Posterior cingulate gyrus (tissue), 11 donors: ENCODE measurements at places on chromosomes 5 and 9.

DNA sequence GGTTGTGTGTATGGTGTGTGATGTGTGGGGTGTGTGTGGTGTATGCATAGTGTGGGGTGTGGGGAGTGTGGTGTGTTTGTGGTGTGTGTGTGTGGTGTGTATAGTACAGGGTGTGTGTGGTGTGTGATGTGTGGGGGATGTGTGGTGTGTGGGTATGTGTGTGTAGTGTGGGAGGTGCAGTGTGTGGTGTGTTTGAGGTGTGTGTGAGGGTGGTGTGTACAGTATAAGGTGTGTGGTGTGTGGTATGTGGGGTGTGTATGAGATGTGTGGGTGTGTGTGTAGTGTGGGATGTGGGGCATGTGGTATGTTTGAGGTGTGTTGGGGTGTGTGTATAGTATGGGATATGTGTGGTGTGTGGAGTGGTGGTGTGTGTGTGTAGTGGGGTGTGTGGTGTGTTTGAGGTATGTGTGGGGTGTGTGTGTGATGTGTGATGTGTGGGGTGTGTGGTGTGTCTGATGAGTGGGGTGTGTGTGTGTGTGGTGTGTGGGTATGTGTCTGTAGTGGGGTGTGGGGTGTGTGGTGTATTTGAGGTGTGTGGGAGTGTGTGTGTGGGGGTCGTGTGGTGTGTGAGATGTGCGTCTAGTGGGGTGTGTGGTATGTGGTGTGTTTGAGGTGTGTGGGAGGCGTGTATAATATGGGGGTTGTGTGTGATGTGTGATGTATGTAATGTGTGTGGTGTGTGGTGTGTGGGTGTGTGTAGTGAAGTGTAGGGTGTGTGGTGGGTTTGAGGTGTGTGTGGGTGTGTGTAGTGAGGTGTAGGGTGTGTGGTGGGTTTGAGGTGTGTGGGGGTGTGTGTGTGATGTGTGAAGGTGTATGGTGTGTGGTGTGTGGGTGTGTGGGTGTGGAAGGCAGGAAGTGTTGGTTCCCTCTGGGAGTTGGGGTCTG is 8.6 kb downstream of the ECSCR start:
- DNase-seq, result no peak

- DNase-seq, result no peak
Measured at GRCh38 chr9:136098844-136099243, 3.8 kb upstream of the NACC2 start.

- no peak for DNase-seq
Measured at GRCh38 chr9:21399956-21400355, 9.0 kb upstream of the IFNA8 start.

GRCh38 chr9:32867601-32868204 is 84.4 kb downstream of the TMEM215 start:
- DNase-seq, result no peak

GRCh38 chr9:136107155-136107952 is 11.3 kb downstream of the TMEM250 start:
- DNase-seq, result no peak

- DNase-seq, result no peak
Measured at GRCh38 chr5:4244306-4244705, 648.7 kb downstream of the IRX1 start.

DNA sequence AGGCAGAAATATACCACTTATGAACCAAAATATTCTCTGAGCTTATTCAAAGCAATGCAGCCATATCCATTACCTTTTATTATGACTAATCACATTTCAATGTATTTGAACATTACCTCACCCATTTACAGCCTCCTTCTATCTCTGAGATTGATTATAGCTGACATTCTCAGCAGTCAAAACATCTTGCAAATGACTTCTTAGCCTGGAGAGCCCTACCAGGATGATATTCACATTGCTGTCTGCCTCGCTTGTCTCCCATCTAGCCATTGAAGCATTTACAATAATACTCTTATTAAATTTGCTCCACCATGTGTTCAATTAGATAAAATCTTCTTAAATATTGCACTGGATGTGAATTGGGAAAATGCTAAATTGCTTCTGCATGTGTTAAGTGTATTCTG is 1879.9 kb upstream of the ACO1 start:
- DNase-seq, result no peak

- no peak for DNase-seq
Measured at GRCh38 chr9:123131258-123131657, 97.8 kb downstream of the GPR21 start.

DNA sequence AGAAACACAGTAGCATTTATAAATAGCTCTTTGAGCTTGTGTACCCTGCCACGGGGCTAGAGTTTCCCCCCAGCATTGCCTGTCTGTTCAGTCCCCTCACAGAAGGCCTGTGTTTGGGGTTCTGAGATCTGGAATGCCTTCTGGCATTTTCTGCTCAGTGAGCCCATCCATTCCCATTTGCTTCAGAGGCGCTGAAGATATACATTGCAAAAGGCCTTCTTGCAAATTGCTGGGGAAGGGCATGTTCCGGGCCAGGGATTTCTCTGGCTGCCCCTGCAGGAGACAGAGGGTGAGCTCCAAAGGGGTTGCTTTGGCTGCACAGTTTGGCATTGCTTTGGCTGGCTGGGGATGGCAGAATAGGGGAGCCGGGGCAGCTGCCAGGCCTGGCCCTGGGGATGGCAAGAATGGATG is 308.4 kb downstream of the MSX2 start:
- peak; percentile 71 for DNase-seq

DNA sequence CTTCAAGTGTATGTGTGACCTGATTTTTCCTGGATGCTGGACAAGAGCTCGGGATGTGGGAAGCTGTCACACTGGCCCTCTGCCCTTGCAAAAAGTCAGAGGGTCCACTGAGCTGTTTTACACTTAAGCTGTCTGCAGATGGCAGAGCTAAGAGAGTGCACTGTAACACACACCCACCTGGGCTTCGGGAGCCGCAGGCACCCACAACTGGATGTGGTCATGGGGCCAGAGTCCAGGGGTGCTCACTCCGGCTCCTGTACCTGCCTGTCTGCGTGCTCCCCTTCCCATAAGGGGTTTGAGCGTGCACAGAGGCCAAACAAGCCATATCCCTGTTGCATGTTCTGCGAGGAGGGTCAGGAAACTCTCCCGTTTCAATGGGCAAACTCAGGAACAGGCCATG is 82.5 kb downstream of the LRRC70 start:
- no peak for DNase-seq

GRCh38 chr9:95852059-95853032 is 23.1 kb upstream of the ERCC6L2 start:
- no peak for DNase-seq

DNA sequence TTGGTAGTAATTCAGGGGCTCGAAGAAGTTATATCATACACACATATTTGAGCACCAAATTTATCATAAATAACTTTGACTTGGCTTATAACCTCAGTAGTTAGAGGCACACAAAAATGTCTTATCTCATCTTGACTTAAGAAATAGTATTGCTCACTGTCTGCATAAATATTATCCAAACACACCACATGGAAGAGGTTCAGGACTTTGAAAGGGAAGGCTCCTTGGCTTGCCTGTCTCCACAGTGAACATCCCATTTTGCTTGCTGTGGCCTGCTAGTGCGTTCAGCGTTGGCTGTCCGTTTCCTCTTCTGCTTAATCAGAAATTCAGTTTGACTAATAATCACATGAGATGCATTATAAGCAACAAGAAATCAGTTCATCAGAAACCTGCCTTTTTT is 13.9 kb downstream of the GRXCR2 start:
- DNase-seq, result no peak

- no peak for DNase-seq
Measured at GRCh38 chr5:136155761-136156160, 23.1 kb downstream of the SMAD5 start.

- DNase-seq, result no peak
Measured at GRCh38 chr5:56564541-56565282, 250.6 kb upstream of the MAP3K1 start.

DNA sequence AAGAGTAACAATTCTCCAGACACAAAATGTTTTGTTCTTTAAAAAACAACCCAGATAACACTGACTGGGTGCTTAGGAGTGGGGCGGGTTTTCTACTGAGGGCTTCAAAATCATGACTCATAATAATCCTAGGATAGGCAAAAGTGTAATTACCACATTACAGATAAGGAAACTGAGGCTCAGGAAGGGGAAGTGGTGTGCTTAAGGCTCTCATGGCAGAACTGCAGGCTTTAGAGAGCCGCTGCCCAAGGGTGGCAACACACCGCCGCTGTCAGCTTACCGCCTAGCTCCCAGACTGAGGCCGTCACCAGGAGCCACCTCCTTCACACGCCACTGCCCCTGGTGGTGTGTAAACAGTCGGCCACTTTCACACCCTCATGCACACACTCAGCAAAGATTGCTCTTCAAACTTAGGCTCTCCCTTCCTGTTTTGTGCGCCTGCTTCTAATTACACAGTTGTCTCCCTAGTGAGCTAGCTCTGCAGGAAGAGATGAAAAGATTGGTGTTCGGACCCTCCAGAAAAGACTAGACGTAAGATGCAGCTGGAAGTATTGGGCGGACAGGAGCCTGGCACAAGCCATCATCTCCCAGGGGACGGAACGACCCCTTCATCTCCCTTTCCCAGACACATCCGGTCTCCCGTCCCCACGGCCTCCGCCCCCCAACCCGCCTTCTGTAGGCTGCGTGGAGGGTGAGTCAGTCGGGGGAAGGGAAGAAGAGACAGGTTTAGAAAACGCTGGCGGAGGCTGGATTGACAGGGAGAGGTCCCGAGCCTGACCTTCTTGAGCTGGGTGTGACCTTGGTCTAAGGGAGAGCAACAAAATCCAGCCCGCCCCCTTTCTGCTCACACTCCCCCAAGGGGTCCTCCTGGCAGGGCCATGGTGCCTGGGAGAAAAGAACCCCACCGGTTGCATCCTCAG is 162.7 kb downstream of the SYK start:
- no peak for DNase-seq

DNA sequence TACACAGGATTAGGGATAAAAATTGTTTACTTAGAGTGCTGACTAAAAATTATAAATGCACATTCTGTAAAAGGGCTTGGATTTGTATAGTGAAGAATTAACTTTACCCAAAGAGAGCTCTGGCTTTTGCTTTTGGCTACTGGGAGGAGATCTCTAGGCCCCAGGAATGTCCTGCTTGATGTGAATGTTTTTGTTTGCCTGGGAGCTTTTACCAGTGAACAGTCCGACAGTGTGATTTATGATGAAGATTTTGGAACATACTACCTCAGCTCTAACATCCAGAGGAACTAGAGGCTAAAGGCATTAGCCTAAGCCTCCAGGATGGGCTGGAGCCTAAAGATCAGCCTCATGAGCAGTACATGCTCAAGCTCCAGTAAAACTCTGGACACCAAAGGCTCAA is 103.7 kb upstream of the RFX3 start:
- no peak for DNase-seq

DNA sequence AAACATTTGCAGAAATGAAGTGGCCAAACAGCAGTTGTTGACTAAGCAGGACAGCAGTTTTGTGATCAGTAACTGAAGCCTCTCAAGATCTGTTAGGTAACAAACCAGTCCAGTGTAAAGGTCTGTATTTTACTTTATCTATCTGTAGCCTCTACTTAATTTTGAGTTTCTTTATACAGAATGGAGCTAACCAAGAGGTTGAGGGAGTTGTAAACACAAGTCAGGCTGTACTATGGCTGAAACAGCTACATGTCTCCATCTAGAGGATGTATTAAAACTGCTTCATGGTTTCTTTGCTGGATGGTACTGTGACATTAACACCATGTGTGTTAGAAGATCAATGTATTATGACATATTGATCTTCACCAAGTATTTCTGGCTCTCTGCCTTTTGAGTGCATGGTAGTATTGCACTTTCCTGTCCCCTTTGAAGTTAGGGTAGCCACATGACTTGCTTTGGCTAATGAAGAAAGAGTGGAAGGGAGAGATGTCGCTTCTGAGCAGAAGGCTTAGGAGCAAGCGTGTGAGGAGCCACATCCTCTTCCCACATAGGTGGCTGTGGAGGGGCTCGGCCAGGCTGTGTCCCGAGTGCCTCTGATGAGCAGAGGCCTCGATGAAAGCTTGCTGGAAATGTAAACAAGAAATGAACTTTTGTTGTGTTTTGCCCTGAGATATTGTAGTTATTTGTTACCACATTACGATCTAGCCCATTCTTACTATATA is 105.6 kb upstream of the PCA3 start:
- DNase-seq, result no peak

GRCh38 chr5:116375926-116376325 is 198.7 kb downstream of the SEMA6A start:
- DNase-seq, result no peak

DNA sequence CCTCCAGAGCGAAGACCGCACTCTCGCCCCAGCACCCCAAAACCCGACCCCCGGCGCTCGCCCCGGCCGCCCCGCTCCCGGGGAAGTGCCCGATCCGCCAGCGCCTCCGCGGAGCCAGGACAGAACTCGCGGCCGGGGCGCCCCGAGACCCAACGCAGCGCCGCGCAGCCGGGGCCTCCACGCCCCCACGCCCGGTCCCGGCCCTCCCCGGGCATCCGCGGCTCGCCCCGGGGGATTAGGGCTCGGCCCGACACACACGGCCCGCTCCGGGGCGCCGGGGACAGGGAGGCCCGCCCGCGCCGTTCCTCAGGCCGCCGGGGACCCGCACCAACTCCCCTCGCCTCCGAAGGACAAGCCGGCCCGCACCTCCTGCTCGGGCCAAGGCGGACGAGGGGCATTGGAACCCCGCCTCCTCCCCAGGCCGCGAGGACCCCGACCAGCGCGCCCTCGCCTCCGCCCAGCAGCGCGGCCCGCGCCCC is 544 bp downstream of the FNBP1 start:
- peak; percentile 87 for DNase-seq

DNA sequence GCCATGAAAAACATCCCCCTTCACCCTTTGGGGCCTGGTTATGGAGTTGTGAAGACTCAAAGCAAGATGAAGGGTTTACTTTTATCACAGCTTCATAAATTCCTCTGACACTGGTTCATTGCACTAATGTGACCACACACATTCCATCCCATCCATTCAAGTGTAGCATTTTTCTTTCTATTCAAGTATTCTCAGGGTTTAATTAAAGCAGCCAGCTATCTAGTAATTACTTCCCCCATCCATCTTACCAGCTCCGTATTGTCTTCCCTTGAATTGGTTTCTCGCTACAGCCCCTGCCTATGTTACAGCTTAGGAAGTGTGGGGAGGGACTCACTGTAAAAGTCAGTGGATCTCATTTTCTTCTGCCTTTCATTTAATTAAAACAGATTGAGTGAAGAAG is 387.0 kb upstream of the RFX3 start:
- no peak for DNase-seq

- DNase-seq, result peak; percentile 69
Measured at GRCh38 chr9:137078701-137079400, 1.5 kb downstream of the UAP1L1 start.

DNA sequence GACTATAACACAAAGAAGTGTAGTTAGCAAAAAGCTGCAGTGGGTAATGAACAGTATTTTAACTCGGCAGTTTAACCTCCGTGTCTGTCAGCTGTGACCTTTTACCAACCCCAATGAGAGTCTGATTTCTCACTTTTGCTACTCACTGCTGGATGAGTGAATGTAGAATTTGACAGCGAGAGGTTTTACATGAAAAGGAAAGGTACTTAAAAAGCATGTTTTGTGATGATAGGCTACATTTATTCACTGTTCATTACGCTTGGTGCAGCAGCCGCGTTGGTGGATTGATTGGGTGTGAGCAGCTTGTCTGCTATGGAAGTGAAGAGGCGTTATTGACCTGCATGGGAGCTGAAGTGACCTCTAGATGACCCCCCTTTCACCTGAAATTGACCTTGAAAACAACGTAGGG is 867.7 kb downstream of the NR2F1-AS1 start:
- DNase-seq, result no peak
